ENCODE measurements at places on chromosomes 11 and 22.

GRCh38 chr22:24416611-24417010 lies 10.8 kb upstream of the ADORA2A start:
- DNase-seq, result no peak

DNA sequence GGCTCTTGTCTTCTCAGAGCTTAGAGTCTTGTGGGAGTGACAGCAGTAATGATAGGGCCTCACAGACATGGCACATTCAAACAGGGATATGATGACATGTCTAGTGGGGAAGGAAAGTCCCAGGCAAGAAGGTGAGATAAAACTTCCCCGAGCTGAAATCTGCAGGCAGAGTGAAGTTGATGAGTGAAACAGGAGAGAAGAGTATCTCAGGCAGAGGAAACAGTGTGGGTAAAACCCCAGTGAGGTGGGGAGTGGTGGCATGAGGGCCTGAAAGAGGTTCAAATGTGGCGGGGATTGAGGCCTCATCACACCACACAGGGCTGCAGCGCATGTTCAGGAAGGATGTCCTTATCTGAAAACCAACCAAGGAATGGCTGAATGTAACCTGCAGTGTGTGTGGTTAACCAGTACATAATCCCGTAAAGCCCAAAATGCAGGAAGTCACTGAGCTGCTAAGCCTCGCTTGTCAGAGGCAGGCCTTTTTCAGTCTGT lies 153.8 kb upstream of the E2F8 start:
- no peak for DNase-seq

DNA sequence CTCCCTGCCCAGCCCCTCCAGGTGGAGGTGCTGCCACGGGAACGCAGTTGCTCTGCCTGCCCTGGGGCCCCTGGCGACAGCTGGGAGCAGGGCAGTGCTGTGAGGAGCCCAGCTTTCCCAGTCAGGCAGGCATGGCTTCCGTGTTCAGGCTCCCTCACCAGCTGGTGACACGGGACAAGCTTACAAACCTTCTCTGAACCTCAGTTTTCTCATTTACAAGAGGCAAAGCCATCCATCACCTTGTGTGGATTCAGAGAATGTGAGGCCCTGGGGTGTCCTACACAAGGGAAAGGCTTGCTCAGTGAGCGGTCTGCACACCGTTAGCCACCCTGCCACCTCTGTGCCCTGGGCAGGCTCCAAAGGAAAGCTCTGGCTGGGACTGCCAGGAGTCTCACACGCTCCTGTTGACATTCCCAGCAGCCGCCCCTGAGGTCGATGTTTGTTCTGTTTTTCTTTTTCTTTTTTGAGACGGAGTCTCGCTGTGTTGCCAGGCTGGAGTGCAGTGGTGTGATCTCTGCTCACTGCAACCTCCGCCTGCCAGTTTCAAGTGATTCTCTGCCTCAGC lies 23.5 kb downstream of the SUN2 start:
- DNase-seq, result peak; percentile 84

GRCh38 chr11:107849790-107850189 lies 8.8 kb downstream of the SLC35F2 start:
- DNase-seq, result no peak

DNA sequence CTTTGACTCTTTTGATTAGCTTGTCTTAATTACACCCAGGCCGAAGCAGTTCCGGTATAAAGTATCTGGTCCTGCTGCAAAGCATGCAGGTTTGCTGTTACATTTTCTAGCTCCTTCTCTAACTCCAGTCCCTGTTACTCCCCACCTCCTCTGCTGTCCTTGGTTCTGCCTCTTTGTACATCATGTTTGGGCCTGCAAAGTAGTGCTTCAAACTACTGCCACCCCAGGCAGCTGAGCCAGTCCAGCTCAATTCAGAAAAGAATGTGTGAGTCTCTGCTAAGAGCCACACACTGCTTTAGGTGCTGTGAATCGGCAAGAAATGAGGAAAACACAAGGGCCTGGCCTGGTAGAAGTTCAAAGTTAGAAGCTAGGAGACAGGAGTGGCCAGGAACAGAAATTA lies 136.0 kb downstream of the SERGEF start:
- no peak for DNase-seq

DNA sequence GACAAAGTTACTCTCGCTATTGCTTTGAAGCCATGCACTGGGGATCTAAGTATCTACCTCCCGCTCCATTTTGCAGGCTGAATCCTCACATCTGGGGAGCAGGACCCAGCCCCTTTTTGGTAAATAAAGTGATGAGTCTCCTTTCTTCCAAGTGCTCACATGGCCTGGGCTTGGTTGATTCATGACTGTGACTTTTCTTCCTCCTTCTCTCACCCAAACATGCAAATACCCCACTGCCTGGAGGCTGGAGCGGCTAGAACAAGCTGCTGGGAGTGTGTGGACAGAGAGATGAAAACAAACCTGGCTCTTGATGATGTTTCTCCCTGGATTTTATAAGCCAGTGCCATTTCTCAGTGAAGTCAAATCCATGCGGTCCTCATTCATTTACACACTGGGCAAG lies 72.7 kb downstream of the TRIM29 start:
- DNase-seq, result no peak

- no peak for DNase-seq
Measured at GRCh38 chr11:59221441-59221840, 8.7 kb upstream of the MPEG1 start.

GRCh38 chr11:69167916-69168691 lies 12.4 kb downstream of the SMIM38 start:
- DNase-seq, result no peak

DNA sequence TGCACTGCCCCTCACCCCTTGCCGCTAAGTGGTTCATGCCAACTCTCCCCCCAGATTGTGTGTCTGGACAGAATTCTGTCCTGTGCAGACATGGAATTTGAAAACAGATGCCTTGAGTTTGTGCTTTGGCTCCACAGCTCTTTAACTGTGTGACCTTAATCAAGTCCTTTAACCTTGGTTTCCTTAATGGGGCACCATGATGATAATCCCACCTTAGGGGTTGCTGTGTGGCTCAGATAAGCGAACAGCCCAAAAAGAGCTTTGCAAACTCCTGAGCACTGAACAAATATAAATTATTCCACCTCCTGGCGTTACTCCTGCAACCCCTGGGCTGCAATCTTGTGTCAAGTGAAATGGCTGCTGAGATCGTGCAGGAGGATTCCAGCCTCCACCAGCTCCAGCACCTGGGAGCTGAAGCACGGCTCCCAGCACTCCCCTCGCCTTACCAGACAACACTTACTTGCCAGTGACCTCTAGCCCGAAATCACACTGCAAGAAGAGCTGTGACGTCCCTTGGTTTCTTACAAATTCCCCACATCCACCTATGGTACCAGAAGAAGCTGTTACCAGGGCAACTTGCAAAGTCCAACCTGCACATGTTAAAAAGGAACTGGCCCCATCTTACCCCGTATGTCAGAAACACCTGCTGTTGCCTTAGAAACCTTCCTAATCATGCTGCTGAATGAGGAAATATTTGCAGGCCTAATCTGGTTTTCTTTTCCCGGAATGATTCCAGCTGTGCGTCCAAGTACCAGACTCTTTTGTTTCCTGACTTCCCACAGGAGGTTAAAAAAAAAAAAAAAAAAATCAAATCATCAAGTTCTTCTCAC lies 13.2 kb downstream of the VPS37C start:
- peak; percentile 33 for DNase-seq

- peak; percentile 31 for DNase-seq
Measured at GRCh38 chr22:42366806-42367581, 65.2 kb downstream of the NFAM1 start.

DNA sequence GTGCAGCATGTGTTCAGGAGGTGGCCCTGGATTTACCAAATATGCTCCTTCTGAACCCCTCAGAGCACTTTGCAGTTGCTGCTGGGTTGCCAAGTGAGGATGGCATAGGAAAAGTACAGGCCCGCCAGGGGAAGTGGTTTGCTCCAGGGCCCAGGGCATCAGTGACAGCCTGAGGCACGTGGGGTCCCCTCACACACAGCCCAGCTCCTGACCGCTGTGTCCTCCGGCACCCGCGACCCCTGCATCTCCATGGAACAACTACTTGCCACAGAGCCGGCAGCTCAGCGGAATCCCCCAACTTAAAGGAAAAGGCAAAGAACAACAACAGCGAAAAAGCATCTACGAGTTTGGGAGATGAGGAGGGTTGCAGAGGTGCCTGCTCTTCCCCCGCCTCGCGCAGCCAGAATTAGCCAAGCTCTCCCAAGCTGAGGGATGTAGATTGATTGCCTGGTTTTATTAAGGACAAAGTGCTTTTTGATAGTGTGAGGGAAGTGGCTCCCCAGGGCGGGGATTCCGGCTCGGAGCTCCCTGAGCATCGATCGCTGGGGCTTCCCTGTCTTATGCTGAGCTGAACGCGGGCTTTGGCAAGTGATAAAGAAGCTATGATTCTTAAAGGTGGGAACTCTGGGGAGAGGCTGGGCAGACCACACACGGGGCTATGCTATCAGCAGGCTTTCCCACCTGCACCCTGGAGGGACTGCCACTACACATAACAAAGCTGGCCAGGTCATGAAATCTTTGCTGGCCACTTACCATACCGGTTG lies 174.5 kb downstream of the CEP164 start:
- no peak for DNase-seq

GRCh38 chr11:17197431-17197898 lies 10.3 kb downstream of the PIK3C2A start:
- DNase-seq, result no peak

DNA sequence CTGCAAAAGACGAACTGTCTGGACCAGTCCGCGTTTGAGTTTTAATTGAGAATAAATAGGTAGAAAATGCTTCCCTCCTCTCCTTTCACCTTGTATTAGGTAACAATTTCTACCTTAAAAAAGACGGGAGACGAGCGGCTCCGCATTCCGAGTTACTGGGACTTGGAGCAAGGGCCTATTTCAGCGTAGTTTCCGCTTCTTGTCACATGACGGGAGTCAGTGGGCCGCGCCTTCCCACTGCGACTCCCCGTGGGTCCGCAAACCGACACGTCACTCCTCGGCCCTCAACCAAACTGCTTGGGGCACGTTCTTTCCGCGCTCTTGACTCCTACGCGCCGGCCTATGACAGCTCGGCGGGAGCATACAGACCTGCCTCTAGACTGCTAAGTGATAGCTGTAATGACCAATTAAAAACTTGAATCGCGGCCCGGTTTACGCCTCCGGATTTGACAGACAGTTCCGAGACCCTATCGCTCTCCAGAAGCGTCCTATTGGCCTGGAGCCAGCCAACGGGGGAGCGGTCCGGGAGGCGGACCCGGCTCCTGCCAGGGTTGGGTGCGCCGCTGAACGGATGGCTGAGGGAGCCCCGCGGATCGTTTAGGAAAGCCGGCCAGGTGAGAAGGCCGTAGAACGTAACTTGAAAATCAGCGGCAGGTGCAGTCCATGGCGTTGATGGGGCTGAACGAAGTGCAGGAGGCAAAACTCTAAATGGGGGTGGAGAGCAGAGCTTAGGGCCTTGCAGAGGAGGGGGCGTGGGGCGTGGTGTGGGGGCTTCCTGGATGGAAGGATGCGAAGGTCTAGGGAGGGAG lies at the start of gene STT3A:
Gene STT3A, plus strand, starts transcription at position 548 of the 809 bp plus-strand sequence. CDS start 3,064 bp downstream, outside the sequence.
- peak; percentile 99 for DNase-seq

- no peak for DNase-seq
Measured at GRCh38 chr22:43811777-43812148, 342 bp downstream of the EFCAB6 start.

DNA sequence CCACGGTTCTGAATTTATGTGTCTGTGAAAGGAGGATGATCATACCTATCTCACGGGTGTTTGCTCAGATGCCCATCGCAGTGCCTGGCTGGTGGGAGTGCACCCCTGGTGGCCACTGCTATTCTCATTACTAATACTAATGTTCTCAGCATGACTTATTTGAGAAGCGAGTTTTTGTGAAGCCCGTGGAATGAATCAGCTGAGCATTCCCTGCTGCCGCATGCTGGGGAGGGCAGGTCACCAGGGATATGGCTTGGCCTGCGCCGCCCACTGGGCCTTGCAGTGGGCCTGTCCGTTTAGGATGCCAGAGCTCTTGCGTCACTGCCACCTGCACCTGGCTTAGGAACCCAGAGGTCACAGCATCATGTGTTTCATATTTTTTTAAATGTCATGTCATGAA lies 16.9 kb downstream of the CTTN start:
- DNase-seq, result peak; percentile 31

- no peak for DNase-seq
Measured at GRCh38 chr11:88377144-88377543, 39.6 kb upstream of the CTSC start.

- no peak for DNase-seq
Measured at GRCh38 chr11:35676611-35676965, 14.0 kb downstream of the TRIM44 start.

DNA sequence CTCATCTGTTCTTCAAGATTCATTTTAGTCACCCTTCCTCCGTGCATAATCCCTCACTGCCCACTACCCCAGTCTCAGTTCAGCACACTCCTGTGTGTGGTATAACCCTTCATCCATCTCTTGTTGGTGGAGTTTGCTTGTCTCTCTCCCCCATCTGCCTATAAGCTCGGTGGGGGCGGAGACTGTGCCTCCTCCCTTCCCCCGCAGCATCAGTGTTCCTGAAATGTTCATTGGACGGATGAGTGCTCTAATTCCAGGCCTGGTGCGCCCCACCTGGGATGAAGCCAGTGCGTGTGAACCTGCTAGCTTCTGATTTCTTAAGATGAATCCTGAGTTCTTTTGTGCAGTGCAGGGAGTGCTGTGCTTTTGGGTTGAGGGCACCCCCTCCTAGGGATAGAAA lies 100.0 kb downstream of the GRIK4 start:
- DNase-seq, result no peak

DNA sequence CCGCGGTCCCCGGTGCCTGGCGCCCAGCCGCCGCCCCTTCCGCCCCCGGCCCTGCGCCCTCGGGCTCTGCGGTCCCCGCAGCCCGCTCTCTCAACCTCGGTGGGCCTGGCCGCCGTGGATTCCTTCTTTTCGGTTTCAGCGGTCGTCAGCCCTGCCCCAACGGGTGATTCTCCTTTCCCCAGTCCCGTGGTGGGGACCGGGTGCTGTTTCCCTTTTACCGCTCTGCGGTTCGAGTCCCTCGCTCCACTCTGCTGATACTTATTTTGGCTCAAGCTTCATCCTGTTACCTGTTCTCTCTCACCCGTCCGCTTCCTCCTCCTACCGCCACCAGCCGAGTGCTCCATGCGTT lies 494 bp downstream of the ZDHHC5 start:
- DNase-seq, result no peak

DNA sequence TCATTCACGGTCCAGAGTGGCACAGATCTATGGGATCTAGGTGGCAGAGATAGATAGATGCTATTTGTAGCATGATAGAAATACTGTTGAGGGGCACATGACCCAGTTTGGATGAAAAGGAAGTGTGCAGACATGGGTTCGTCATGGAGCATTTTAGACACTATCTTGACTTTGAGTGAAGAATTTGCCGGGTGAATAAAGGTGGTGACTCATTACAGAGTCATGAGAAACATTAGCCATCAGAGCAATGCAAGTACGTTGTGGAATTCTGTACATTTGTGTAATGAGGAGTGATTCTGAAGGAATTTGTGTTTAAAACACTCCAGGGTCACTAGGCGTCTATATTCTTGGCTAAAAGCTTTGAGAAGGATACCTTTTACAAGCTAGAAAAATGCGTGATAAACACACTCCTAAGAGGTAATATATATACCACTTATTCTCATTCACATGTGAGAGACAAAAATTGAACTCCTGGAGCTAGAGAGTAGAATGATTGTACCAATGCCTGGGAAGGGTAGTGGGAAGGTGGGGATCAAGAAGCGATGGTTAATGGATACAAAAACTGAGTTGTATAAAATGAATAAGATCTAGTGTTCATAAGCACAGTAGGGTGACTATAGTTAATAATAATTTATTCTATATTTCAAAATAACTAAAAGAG lies 593.7 kb upstream of the LUZP2 start:
- DNase-seq, result no peak
